Frontal cortex (tissue), 4 donors: ENCODE measurements at places on chromosomes 3 and 15. TPM values are rescaled to one million over a fixed set of nuclear protein-coding genes. Genes with fewer than 3 reads are reported as not detected.

DNA sequence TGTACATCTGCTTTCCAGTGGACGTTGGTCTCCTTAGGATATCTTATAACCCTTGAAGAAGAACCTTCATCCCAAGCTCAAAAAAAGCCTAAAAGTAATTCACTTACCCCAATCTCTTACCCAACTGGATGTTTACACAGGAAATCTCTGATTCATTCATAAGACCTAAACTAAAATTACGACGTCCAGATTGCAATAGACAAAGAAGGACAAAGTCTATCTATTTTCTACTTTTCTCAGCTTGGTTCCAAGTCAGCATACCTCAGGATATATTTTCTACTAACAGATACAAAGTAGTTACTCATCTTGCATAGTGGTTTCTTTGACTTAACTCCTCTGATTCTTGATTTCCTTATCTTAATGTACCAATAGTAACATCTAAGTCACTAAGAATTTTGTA lies 669.9 kb downstream of the OTOL1 start:
- no peak for DNase-seq

GRCh38 chr15:77753281-77753873 lies 120.7 kb upstream of the LINGO1 start:
- DNase-seq, result peak; percentile 20

DNA sequence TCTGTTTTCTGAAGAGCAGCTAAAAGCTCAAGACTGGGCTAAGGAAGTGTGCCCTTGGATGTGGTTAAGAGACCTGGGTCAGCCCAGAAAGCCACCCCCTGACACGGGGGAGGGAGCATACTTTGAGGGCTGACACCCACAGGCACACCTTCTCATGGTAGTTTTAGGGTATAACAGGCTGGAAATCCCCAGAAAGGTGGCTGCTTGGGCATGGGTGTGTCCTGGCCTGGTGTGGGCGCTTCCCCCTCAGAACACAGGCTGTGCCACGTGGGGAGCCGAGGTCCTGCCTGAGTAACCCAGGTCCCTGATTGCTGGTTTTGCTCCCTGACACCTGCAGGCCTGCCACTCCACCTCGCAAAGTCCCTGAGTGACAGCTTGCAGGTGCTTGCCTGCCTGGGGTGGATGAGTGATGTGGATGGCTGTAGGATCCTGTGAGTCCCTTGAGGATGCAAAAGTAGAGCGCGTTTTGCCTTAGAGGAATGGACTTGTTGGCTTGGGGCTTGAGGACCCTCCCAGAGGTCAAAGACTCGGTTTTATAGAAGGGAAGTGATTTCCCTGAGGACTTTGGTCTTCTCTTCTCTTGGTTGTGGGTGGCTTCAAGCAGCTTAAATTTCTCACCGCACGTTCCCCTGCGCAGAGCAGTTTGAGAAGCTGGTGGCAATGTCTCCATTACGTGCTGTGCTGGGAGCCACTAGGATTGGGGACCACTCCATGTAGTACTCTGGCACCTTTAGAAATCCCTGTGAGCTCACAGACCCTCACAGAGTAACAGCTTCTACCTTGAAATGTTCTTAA lies 94.4 kb downstream of the DNASE1L3 start:
- no peak for DNase-seq

DNA sequence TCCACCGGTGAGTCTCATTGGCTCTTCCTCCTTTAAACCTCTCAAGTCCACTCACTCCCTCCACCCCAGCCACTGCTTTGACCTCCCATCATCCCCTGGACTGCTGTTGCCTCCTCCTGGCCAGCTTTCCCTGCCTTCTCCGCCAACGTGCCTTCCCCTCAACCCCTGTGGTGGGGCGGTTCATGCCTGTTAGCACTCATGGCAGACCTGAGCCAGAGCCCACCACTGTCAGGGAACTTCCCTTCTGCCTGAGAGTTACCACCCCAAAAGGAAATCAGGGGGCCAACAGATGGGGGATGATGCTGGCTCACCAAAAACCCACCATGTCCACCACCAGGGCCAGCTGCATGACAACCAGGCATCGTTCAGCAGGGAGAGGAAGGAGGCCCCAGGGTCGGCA lies 44.2 kb upstream of the SLC6A1 start:
- DNase-seq, result no peak

GRCh38 chr3:17800232-17800631 lies 57.8 kb upstream of the TBC1D5 start:
- DNase-seq, result no peak

- DNase-seq, result no peak
Observed at GRCh38 chr3:158569794-158570193, 1.2 kb upstream of the MLF1 start.

Gene LRRC15
- not detected for total RNA-seq

DNA sequence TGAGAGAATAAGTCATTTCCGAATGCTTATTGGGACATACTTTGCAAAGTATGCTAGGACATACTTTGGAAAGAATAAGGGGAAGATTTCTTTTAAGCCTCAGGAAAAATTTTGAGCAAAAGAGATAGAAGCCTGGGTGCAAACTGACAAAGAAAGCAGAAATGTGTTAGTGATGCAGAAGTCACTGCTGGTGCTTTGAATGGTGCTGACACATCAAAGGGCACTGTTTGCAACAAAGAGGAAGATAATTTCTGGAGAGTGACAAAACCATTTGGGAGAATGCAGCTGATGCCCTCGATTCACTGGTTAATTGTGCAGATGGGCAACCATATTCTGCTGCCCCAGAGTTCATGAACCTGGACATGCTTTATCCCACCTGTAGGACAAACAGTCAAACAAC lies 11.0 kb upstream of the RAP2B start:
- DNase-seq, result no peak
